ENCODE measurements at places on chromosomes 5 and 9. TPM values are rescaled to one million over a fixed set of nuclear protein-coding genes. Genes with fewer than 3 reads are reported as not detected.

ADRB2 gene
- 0.32 TPM for total RNA-seq

MYMK gene
- not detected for total RNA-seq

GTF2H2 gene
- 13.8 TPM for total RNA-seq

C9orf50 gene
- under 0.01 TPM for total RNA-seq

NFIB gene
- 10.7 TPM for total RNA-seq

Measured in bronchial smooth muscle cell (primary cell).